CD4-positive, alpha-beta T cell treated with Interleukin-6 at 100 ng/mL for 8 hours (primary cell): ENCODE measurements at places on chromosomes 7 and 10.

DNA sequence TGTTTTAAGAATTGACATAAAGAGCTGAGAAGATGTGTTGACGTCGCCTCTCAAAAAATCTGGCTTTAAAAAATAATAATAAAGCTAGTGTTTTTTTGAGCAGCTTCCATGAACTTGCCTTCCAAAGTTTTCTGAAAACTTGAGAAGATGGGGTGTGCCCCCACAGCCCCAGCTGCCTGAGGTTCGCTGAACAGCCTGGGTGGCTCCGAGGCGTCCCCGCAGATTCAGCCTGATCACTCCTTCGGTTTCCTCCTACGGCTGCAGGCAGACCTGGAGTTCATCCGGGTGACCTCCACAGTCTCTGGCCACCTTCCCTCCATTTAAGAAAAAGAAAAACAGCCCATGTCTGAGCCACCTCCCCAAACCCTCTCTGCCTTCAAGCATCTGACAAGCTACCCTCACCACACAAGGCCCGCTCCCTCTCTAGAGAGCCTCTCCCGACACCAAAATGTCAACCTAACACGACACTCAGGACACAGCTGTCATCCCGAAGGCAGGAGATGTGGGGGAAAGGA is 177.8 kb downstream of the PTPRN2 start:
- DNase-seq, result no peak

GRCh38 chr7:45123913-45124710 is 12.6 kb upstream of the TBRG4 start:
- no peak for DNase-seq

DNA sequence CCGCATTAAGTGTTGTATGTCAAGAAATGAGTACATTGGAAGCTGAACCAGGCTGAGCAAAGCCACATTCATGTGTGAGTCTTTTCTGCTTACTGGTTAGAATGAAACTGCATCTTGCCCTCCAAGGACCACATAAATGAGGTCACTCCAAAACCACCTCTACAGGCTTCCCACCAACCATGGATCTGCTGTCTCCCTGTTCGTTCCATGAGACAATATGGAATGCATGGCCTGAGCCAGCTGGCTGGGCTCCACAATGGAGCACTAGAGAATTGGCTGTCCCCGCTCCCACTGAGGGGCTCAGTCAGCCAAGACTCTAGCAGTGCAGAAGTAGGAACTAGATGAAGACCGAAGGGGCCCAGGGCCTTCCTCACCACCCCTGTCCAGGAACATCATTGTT is 120.8 kb downstream of the TNS3 start:
- DNase-seq, result no peak

DNA sequence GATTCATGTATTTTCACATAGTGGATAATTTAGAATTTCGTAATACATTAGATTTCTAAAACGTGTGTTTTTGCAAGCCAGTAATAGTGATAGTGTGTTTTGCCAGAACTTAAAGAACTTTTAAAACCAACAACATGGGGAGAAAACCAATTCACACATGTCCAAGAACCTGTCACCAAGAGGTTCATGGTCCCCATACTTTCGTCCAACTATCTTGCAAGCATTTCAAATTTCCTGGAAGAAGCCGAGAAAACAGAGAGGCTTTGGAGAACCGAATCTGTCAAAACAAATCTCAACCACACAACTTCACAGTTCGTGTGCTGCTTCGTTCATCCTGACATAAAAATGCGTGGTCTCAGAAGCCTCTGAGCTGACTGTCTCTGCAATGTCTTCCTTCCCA is 31.9 kb downstream of the GFRA1 start:
- no peak for DNase-seq

DNA sequence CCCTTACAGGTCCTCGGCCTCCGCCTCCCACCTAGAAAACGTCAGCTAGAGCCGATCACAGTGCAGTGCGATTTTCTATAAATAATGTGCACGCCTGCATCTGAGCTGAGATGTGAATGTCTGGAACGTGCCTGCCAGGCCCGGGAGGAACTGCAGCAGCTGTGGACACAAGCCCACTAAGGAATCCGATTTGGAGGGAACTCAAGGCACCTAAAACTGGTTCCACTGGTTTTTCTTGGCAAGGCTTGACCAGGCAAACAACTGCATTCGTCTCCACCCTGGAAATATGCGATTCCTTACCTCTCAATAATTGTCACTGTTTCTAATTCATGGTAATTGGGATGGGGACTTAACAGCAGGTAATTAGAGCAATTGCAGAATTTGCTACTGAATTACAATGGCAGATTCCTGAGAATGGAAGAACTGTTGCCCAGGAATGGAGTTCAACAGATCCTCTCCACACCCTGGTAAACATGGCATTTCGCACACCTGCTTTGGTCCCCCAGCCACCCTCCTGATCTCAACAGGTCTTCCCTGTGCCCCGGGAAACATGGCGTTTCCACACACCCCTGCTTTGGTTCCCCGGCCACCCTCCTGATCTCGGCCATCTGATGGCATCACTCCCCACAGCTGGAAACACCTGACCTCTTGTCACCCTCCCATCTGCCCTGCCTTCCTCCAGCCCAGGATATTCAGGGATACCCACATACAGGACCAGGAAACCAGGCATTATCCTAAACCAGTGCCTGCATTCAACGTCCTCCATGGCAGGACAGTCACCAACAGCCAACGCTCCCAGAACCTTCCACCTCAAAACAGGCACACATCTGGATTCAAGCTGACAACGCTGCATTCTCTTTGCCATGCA is 76.0 kb downstream of the DIP2C start:
- DNase-seq, result no peak

DNA sequence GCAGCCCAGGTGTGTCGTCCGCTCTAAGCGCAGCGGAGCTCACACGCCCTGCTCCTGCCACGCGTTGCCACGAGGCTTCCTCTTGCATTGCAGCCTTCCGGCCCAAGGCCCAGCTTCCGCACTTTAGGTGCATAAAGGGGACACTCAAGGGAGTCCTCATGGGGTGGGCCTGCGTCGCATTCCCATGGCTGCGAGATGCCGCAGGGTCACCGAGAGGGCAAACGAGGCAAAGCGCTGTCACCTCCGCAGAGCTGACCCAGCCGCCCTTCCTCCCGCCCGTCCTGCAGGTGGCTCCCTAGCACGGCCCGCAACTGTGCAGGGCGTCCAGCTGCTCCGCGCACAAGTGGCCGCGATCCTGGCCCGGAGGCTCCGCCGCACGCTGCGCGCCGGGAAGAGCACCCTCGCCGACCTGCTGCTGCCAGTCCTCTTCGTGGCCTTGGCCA is 283.5 kb downstream of the ABCA13 start:
- no peak for DNase-seq

- DNase-seq, result no peak
These were observed 227.3 kb downstream of the TCF7L2 start for GRCh38 chr10:113177156-113177935.

GRCh38 chr10:15027741-15028140 is 16.0 kb upstream of the OLAH start:
- no peak for DNase-seq

DNA sequence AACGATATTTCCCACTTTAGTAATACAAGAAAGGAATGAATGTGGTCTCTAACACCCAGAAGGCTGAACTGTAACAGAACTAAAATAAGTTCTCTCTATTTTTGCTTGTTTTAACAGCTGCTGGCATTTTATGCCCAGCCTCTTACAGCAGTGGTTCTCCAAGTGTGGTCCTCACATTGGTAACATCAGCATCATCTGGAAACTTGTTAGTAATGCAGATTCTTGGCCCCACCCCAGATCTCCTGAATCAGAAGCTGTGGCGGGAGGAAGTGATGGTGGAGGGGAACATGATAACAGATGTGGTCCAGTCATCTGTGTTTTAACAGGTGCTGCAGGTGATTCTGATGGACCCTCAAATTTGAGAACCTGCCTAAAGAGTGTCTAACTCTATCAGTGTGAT is 170.1 kb downstream of the TMEM26 start:
- DNase-seq, result no peak

GRCh38 chr10:100655326-100655759 is 90.0 kb upstream of the PAX2 start:
- no peak for DNase-seq

- no peak for DNase-seq
These were observed 70.6 kb upstream of the ZMIZ2 start for GRCh38 chr7:44678101-44678470.

DNA sequence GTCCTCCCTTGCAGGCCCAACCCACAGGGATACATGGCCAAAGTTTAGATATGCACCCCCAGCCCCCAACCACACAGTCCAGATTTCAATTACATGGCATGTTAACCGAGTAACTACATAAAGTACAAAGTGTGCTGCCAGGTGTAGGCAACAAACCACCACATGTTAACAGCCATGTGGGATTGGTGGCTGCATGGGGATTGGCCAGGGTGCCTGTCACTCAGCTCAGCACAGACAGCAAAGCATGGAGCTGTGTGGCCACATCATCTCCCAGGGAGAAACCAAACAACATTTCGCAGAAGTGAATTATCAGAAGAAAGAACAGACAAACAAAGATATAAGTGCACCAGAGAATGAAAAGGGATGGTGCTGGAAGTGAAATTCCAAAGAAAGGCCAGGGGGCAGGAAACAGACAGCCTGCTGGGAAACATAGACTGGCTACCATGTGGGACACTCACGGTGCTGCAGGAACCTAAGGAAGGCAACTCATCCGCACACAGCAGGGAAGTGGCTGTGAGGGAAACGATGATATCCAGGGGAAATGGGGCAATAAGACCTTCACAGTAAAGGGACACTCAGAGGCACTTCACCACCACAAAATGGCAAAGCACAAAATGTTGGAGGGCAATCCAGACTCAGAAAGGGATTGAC is 171.2 kb downstream of the PTPRN2 start:
- DNase-seq, result no peak

GRCh38 chr7:100623951-100624824 is 11.8 kb downstream of the MOSPD3 start:
- no peak for DNase-seq

DNA sequence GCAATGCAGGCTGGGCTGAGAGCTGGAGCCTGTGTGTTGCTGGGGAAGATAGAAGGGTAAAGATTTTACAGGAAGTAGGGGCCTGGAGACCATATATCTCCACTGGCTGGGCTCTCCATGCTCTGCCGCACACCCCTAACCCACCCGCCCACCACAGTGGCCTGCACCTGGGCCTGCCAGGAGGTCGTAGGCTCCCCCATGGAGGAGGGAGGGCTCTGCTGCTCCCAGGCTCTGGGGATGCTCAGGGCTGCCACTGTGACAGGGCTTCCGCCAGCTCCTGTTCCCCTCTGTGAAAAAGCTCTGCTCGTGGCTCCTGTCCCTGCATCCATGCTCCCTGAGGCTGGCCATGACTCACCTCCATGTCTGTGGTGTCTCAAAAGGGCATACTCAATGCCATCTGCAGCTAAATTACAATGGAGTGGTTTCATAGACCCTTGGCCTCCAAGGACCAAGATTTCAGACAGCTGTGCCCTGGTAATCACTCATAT is 106.0 kb downstream of the CXCL12 start:
- DNase-seq, result no peak

- DNase-seq, result no peak
These were observed 36.8 kb downstream of the WIPF3 start for GRCh38 chr7:29843093-29843492.

- no peak for DNase-seq
These were observed 251.6 kb downstream of the SKAP2 start for GRCh38 chr7:26612742-26613141.

- peak; percentile 92 for DNase-seq
These were observed 815 bp downstream of the GIMAP8 start for GRCh38 chr7:150451097-150451793.

DNA sequence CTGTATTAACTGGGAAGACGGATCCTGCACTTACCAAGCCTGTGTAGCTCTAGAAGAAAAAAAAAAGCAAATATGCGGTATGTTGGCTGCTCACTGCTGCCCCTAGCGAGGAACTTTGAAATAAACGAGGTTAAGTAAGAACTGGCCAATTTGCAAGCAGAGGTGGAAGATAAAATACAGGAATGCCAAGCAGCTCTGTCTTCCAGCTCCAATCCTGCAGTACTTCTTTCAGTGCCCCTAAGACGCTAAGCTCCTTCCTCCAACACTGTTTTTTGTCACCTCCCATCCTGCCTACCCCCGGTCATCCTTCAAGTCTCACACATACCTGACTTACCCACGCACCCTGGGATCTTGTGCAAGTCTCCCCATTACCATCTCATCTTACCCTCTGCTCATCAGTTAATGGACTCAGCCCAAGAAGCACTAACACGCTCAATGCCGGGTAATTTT is 809 bp downstream of the C10orf143 start:
- peak; percentile 77 for DNase-seq

DNA sequence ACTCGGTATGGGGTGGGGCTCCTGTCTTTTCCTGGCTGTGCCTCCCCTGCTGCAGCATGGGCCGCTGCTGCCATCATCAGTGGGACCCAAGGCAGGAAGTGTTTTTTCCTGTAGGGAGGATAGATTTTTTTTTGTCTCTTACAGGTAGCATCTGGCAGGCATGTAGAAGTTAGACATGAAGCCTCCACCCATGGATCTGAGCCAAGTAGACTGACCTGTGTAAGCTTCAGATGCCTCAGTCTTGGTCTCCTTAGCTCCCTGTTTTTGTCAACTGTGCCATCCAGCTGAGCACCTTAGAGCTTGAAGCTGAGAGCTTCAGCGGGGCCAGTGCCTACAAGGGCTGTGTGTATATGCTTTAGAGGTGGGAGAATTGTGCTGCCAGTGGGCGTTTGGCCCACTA is 93.5 kb downstream of the AUTS2 start:
- DNase-seq, result no peak

DNA sequence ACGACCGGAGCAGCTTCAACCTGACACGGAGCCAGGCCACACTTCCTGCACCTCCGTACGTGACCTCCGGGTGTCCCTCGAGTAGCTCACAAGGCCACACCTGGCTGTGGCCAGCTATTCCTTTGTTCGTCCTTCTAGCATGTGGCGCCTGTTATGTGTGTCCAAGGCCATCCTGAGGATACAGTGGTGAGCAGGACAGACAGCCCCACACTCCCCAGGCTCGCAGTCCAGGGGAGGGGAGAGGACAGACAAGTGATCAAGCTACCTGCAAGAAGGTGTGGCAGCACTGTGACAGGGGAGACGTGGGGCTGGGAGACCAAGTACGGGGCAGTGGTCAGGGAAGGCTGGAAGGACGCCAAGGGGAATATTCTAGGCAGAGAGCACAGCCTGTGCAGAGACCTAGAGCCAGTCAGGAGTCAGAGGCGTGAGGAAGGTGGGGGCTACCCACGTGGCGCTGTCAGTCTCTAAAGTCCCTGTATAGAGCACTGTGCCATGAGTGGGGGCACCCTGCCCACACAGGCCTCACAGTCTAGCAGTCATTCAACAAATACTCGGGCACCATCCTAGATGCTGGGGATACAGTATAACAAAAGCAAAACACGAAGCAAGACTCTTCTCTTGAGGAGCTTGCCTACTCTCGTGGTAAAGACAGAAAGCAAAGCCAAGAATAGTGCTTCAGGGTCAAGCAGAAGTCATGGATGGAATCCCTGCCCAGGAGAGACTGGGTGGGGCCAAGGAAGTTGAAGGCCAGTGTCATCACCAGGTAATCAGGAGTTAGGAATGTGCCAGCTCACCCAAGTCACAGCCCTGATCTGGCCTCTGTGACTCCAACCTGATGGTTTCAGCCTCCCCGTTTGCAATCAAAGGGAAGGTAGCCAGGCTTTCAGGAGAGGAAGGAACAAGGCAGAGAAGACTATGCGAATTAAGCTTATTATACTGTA is 58.6 kb downstream of the PROSER2 start:
- no peak for DNase-seq
